H7 (cell line): ENCODE measurements at places on chromosomes 2 and 18.

DNA sequence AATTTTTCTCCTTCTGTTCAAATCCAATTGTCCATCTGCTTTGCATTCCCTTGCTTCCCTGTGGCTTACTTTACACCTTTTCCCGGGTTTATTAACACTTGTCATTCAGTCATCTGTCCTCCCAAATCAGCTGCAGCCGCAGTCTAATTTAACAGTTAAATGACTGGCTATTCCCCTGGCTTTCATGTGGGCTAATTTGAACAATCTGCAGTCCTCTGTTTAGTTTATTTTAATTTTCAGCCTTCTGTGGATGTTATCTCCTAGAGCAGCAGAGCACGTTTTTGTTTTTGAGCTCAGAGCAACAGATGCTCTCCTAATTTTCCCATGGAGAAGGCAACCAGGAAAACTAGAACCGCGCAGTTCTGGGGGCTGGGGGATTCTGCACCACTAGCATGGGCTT lies 55.0 kb downstream of the MEP1B start:
- no peak for DNase-seq

DNA sequence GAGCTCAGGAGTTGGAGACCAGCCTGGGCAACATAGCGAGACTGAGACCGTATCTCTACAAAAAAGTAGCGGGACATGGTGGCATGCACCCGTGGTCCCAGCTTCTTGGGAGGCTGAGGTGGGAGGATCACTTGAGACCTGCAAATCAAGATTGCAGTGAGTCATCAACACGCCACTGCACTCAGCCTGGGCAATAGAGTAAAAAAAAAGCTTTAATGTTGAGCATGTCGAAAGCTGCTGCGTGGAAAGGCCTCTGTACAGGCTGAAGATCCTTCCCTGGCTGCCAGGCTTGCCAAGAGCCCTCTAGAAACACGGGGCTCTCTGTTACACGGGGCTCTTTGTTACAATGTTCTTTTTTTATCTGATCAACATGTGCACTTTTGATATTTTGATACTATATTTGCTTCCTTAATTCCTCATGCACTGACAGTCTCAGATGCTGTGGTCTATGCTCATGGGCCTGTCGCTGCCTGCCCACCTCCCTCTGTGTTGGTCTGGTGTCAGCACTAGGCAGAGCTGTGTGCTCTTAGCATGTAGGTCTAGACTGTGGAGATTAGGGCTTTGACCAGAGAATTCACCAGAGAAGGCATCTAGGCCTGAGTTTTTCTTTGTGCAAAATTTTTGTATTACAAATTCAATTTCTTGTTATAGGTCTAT lies 18.7 kb downstream of the CLK1 start:
- no peak for DNase-seq

DNA sequence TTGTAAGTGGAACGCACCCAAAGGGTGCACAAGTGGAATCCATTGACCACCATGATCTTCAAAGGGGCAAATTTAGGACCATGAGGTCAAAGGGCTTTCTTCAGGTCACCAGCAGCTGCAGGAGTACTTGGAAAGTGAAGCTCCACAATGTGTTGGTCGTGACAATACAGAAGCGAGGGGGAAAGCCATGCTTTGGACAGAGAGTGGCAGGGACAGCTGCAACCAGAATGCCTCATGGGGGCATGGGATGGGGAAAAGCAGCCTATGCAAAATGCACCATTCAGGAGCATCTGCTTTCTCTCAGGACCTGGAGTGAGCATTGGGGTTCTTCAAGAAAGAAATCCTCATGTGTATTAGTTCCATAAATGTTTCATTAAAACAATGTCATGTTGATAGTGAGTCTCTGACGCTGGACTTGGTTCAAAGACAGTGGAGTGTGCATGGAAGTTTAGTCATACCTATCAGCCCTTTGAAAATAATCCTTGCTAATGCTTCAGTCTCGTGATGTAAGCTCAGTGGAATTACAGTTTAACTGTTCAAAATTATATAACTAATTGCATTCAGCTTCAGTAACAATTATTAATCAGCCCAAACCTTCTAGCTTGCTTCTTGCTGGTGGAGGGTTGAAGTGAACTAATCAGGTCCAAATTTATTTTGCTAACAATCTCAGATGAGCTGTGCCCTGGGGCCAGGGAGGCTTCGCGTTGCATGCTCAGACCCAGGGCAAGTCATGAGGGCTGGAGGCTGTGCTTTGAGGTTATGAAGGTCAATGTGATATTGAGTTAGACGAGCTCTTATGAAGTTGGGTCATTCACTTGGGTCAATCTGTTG lies 41.6 kb downstream of the ACKR3 start:
- DNase-seq = no peak

DNA sequence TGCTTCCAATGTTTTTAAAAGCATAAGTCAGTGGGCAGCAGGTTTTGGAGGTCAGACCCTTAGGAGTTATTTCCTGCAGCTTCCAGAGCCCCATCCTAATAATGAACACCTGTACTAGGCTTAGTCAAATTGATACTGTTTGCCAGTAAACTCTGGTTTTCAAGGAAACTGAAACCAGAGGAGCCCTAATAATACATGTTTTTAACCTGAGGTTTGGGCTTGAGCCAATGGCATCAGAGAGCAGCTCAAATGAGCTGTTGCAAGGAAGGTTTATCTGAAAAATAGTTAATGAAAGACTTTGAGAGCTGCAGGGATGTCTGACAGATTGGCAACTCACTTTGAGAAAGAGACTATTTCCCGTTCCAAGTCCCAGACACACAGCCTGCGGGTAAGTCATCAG lies 54.6 kb downstream of the DCC start:
- DNase-seq = no peak

DNA sequence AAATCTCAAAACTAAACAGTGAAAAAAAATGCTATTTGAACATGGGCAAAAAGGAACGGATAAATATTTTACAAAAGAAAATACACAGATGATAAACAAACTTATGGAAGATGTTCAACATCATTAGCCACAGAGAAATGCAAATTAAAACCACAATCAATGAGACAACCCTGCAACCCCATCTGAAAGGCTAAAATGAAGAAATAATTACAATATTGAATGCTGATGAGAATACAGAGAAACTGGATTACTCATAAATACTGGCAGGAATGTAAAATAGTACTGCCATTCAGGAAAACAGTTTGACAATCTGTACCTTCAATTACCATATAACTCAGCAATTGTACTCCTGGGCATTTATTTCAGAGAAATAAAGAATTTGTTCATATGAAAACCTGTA lies 193.1 kb upstream of the UBE2E3 start:
- no peak for DNase-seq

- DNase-seq = no peak
Observed at GRCh38 chr18:36496022-36496421, 198.5 kb downstream of the FHOD3 start.

DNA sequence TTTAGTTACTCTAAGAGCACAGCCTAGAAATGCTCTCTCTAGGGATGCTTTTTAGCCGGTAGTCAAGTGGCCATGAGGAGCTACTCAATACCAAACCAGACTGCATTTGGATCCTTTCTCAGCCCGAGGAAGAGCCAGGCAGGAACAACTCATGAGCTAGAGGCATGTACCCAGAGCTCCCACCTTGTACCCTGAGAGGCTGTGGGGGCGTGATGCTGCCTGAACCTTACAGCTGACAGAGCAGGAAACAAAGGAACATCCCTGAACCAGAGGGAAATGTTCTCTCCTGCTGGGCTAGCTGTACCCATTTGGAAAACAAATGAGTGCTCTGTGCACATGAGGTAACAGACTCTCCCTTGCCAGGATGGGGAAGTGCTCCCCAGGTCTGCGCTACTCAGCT lies 131.6 kb downstream of the OSR1 start:
- DNase-seq = no peak

DNA sequence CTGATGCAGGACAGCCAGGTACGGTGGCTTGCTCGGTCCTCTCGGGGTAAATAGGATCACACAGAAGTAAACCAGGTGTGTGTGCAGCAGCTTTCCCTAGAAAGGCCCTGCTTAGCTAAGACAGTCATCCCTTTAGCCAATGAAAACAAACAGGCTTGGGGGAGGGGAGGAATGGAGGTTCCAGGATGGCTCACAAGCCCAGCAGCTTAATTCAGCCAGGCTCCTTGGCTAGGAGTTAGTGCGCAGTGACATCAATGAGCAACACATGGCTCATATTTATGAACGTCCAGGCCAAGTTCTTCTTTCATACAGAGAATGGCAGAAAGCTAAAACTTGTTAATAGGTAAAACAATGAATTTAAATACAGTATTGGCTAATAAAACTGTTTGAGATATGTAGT lies 10.2 kb downstream of the IAH1 start:
- DNase-seq = no peak

DNA sequence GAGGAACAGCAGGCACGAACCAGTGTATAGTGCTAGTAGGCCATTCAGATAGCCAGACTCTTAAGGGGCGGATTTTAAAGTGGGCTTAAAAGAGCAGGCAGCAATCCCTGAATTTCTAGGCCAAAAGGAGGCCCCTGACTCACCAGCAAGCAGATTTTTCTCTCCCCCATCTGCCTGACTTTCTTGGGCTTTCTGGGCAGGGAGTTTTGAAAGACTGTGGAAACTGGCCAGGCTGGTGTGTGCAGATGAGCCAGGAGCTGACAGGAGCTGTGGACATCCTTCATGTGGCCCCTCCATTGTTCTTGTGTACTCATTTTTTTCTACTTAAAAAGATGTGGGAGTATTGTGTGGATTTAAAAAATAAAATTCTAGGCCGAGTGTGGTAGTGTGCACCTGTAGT lies 59.0 kb downstream of the GLI2 start:
- DNase-seq = no peak

- DNase-seq = no peak
Observed at GRCh38 chr2:184644685-184645084, 46.4 kb downstream of the ZNF804A start.

DNA sequence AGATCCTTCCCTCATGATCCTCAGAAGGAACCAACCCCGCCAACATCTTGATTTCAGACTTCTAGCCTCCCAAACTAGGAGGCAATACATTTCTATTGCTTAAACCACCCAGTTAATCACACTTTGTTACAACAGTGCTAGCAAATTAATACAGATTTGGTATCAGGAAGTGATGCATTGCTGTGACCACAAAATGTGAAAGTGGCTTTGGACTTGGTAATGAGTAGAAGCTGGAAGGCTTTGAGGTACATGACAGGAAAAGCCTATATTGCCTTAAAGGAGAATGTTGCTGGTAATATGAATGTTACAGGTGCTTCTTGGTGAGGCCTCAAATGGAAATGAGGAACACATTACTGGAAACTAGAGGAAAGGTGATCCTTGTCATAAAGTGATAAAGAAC lies 260.3 kb downstream of the SATB2 start:
- DNase-seq = no peak

DNA sequence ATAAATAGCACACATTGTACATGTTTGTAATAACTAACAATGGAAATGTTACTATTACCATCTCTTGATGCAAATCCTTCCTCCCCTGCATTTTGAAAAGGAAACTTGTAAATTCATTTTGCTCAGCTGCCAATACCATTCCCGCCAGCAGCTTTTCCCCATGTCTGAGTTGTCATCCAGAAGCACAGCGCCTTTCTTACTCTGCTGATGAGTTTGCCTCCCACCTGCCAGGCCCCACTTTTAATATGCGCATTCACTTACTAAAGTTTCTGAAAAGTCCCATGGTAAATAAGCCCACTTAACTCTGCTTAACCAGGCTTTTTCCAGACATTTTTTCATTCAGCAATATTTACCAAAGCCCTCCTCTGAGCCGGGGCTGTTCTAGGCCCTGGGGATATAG lies 3.9 kb downstream of the CHST10 start:
- DNase-seq = peak; percentile 40

- DNase-seq = no peak
Observed at GRCh38 chr2:33929467-33929866, 330.4 kb upstream of the FAM98A start.

- DNase-seq = no peak
Observed at GRCh38 chr2:142980246-142981068, 103.0 kb downstream of the KYNU start.

GRCh38 chr2:42792583-42793333 lies at the start of gene HAAO:
HAAO (minus strand) TSS chr2:42792583; CDS start chr2:42792536, 47 bp downstream.
- DNase-seq = peak; percentile 90

GRCh38 chr18:58057291-58057965 lies 13.4 kb downstream of the NEDD4L start:
- no peak for DNase-seq

GRCh38 chr2:9261231-9261883 lies 54.7 kb downstream of the ASAP2 start:
- DNase-seq = peak; percentile 64
